Activated CD4-positive, alpha-beta T cell treated with anti-CD3 and anti-CD28 coated beads, Interleukin-2, amount 50 U/mL, for 24 hours (primary cell): ENCODE measurements at places on chromosomes 13 and 19.
A peak's percentile ranks its signal among the peaks of the same experiment; 100 is the strongest.

DNA sequence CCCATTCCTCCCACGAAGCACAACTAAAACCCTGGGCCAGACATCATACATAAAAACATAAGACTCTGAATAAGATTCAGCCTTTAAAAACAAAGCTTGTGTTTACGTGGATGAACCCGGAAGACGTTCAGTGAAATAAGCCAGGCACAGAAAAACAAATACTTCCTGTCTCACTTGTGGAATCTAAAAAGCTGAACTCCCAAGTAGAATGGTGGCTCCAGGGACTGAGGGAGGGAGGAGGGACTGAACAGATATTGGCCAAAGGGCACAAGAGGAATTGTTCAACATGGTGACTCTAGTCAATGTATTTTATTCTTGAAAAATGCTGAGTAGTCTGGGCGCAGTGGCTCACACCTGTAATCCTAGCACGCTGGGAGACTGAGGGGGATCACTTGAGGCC, 35.7 kb upstream of the TPM4 start:
- DNase-seq, result no peak

GRCh38 chr19:18915639-18916038, 3.5 kb downstream of the COPE start:
- DNase-seq, result no peak

- DNase-seq, result no peak
These were observed 7.6 kb downstream of the F7 start for GRCh38 chr13:113112893-113113845.

GRCh38 chr13:42078128-42078808, 29.8 kb downstream of the DGKH start:
- no peak for DNase-seq

DNA sequence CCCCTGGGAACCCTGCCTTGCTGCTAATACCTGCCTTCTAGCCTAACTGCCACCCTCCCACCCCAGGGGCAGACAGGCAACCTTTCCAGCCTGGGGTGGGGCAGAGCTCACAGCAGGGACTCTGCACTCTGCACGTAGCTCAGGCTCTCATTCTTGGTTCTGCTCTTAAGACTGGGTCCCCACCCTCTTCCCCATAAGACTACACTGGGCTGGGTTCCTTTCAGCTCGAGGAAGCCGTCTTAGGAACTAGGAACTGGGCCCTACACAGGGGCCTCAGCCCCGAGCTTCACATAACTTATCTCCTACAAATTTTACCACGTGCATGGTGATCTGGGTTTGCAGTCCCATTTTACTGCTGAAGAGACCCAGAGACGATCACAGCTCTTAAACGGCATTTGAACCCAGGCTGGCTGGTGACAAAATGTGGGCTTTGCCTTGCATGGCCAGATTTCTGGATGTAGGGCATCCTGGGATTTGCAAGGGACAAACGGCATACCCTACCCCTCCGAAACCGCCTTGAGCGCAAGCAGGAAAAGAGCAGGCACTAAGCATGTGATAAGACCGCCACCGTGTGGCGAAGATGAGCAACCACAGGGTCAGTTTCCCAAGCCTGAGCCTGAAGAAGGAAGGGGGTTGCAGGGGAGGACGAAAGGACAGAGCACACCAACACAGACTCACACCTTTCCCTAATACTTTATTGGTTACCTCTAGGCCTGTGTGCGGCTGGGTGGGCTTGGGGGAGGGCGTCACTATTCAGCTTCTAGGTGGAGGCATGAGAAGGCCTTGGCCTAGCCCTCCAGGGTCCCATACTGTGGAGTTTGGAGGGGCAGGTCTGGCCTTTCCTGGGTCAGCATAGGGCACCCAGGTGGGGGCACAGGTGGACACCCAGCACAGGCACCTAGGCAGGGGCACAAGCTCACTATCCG, 5.1 kb downstream of the JUNB start:
- DNase-seq, result no peak

GRCh38 chr13:40629678-40630384, 36.6 kb downstream of the FOXO1 start:
- no peak for DNase-seq

GRCh38 chr13:108851660-108852059, 222.2 kb downstream of the MYO16 start:
- no peak for DNase-seq

GRCh38 chr13:25177012-25177411, 4.9 kb upstream of the AMER2 start:
- no peak for DNase-seq

- no peak for DNase-seq
These were observed 95.9 kb downstream of the PDS5B start for GRCh38 chr13:32682130-32682529.

DNA sequence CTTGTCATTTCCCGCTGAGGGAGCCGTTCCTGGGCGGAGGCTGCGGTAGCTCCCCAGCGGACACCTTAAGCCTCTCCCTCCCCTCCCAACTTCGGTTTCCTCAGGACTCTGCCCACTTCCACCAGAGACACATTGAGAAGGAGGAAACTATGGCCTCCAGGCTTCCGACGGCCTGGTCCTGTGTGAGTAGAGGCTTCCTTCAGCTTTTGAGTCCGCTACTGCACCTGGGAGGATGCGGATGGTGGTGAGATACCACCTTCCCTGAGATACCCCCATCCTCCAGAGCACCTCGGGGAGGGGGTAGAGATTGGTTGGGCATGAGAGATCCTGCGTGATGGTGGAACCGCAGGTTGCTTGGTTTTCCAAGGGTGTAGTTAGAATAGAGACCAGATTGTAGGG, 955 bp downstream of the ZNF274 start:
- DNase-seq, result no peak

GRCh38 chr13:31686670-31687425, 52.5 kb upstream of the RXFP2 start:
- no peak for DNase-seq

DNA sequence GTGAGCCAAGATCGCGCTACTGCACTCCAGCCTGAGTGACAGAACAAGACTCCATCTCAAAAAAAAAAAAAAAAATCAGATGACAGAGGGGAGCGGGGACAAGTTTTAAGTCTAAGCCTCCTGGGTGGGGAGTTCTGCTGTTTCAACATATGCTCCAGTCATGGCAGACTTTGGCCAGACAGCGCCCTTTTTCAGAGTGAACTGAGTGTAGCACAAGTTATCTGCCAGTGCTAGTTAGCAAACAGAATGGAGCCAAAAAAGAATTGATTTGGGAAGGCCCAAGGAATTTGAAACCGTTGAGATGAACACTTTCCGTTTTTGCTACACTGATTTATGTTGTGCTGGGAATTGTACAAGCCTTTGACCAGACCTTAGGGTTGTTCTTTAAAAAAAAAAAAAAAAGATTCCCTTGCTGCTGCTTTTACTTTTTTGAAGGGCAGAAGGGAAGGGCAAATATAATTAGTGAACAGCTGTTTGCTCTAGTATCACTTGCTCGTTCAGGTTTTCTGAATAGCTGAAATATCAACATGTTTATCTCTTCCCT, 5.7 kb downstream of the ACTN4 start:
- no peak for DNase-seq

GRCh38 chr13:73179650-73180274, 121.0 kb downstream of the KLF5 start:
- no peak for DNase-seq

DNA sequence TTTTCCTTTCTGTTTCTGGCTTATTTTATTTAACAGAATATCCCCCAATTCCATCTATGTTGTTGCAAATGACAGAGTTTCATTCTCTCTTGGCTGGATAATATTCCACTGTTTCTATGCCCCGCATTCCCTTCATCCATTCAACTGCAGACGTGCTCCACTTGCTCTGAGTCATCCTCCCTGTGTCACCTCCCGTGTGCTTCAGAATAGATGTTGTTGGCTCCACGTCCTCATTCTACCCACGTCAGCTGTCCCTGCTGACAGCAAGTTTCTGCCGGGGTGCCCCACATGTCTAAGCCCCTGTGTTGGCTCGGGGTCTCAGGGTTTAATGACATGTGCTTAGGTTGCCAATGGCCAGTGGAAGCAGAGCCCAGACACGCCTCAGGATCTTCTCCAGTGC, 1041.0 kb downstream of the UQCRFS1 start:
- DNase-seq, result no peak

DNA sequence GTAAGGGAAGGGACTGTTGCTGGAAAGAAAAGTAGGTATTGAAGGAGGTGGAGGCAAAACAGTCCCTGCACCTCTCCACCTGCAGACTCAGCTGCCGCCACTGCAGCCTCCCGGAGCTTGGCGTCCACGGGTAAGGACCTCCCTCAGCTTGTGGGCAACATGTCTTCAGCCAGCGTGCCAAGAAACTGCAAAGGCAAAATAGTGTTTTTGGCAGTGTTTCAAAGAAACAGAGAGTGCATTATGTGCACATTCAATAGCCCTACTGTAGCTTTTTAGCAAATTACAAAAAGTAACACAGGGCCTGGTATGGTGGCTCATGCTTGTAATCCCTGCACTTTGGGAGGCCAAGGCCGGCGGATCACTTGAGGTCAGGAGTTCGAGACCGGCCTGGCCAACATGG, 57.4 kb downstream of the ATP11A start:
- DNase-seq, result no peak

DNA sequence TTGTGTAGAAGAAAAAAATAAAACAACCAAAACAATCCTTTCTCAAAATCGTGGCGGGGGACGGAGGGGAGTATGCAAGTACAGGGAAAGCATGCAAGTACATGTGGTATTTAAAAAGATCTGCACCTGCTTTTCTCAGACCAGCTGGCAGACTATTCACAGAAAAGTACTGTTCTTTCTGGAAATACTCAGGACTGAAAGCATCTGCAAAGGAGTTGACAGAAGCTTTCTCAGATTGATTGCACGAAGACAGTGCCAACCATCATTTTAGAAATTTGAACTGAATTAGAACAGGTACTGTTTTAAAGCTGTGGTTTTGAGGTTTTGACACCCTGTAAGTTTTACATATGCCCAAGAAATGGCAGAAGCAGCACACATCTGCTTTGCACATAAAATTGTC, 19.8 kb upstream of the PCDH8 start:
- DNase-seq, result no peak

GRCh38 chr13:46668931-46669525, 116.1 kb downstream of the LRCH1 start:
- DNase-seq, result no peak

DNA sequence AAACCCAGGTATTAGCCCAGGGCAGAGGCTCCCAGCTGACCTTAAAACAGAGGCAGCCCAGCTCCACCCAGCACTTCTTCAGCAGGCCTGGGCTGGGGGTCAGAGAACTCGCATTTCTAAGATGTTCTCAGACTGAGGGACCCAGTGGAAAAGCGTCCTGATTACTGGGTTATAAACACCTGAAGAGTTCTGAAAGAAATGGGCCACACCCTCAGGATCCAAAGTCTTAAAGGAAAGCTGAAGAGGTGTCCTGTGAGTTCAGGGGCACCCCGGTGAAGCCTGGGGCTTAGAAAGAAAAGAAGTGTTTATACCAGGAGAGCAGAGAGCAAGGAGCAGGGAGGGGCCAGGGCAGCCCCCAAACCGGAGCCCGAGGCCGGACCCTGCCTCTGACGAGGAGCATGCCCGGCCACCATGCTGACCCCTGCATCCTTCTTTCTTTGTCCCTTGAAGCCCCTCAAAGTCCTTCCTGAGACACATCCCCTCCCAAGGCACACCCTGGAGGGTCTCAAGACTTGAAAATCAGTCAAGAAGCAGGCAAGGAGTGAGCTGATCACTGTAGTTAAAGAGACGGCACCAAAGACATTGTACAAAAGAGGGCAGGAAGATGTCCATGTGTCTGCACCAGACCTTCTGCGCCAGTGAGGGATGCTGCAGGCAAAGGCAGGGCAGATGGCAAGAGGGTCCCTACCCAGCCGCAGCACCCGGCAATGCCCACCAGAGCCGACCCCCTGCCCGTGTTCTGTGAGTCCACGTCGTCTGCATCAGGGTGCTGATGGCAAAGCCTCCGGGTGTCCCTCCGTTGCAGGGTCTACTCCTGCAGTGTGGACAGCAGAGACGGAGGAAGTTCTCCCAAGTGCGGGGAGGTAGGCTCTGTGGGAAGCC, 10.6 kb upstream of the RAB20 start:
- DNase-seq, result no peak

GRCh38 chr13:27170221-27170515, 1.4 kb downstream of the USP12 start:
- peak; percentile 28 for DNase-seq

GRCh38 chr13:98622931-98623331, 46.0 kb upstream of the STK24 start:
- no peak for DNase-seq

GRCh38 chr13:35157143-35157755, 215.2 kb downstream of the NBEA start:
- peak; percentile 17 for DNase-seq

GRCh38 chr13:85700906-85701305, 98.3 kb downstream of the SLITRK6 start:
- no peak for DNase-seq

- no peak for DNase-seq
These were observed 16.6 kb downstream of the TMED1 start for GRCh38 chr19:10819124-10820060.

DNA sequence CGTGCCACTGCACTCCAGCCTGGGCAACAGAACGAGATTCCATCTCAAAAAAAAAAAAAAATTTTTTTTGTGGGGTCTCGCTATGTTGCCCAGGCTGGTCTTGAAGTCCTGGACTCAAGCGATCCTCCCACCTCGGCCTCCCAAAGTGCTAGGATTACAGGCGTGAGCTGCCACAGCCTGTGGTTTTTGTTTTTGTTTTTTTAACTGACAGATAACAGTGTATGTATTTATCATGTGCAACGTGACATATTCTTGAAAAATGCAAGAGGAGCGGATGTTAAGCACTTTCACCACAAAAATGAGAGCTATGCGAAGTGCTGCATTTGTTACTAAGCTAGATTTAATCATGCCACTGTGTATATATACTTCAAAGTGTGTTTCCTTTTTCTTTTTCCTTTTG, 49.0 kb downstream of the ARHGEF18 start:
- no peak for DNase-seq

GRCh38 chr19:34088292-34088691, 84.0 kb upstream of the LSM14A start:
- DNase-seq, result no peak

DNA sequence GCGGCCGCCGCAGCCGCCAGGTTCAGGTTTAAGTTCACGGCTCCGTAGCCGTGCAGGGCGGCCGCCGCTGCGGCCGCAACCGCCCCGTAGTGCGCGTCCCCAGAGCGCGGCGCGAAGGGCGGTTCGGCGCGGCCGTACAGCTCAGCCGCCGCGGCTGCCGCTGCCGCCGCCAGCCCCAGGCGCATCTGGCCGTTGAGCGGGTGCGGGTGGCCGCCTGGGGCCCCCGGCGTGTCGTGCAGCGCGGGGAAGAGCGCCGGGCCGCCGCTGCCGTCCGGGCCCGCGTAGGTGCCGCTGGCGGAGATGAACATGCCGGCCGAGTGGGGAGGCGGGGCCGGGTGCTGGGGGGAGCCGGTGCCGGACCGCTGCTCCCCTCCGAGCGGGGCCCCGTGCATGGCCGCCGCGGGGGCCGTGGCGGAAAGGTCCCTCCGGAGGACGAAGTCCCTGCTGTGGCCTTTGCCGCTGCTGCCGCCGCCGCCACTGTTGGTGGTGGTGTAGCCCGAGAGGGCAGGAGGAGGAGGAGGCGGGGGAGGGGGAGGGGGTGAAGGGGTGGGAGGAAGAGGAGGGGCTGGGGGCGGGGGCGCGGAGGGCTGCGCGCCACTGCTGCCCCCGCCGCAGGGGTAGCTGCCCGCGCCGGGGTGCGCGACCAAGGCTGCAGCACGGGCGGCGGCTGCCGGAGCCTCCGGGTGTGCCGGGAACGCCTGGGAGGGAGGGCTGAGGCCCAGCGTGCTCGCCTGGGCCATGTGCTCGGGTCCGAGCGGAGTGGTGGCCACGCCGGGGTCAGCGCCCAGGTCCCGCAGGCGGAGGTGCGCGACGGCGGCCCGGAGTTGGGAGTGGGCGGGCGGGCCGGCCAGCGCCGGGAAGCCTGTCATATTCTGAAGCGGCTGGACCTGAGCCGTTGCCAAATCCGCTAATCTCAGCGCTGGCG, 654 bp downstream of the ZIC5 start:
- DNase-seq, result no peak

- DNase-seq, result no peak
These were observed 2020.6 kb upstream of the PCDH20 start for GRCh38 chr13:63436325-63436668.
